A549 (cell line): ENCODE measurements at places on chromosomes 6 and 20. TPM values are rescaled to one million over a fixed set of nuclear protein-coding genes. Genes with fewer than 3 reads are reported as not detected.
A peak's percentile ranks its signal among the peaks of the same experiment; 100 is the strongest.

DNA sequence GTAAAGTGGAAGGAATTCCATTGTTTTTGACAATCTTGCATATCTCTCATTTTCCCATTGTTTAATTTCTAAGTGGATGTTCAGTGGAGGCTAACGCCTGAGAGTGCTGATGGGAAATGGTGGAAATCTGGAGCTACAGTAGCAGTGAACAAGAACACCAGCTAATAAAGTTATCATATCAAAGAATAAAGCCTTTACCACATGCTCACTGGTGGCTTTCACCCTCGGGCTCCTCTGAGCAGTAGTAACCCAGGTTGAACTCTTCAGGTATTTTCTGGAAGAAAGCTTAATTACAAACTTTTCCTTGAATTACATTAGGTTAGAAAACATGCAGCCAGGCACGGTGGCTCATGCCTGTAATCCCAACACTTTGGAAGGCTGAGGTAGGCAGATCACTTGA lies 10.4 kb upstream of the ACAT2 start:
- DNase-seq = no peak

- no peak for DNase-seq
These were observed 76.7 kb upstream of the ZFP64 start for GRCh38 chr20:52268184-52268749.

DNA sequence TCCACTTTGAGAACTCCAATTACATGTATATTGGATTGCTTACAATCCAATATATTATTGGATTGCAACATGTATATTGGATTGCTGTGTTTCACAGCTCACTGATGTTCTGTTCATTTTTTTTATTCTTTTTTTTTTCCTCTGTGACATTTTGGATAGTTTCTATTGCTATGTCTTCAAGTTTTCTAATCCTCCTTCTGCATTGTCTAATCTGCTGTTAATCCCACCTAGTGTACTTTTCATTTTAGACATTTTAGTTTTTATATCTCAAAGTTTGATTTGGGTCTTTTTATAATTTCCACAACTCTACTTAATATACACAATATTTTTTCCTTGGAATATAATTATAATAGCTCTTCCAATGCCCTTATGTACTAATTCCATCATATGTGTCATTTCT lies 34.5 kb downstream of the CNBD2 start:
- no peak for DNase-seq

DNA sequence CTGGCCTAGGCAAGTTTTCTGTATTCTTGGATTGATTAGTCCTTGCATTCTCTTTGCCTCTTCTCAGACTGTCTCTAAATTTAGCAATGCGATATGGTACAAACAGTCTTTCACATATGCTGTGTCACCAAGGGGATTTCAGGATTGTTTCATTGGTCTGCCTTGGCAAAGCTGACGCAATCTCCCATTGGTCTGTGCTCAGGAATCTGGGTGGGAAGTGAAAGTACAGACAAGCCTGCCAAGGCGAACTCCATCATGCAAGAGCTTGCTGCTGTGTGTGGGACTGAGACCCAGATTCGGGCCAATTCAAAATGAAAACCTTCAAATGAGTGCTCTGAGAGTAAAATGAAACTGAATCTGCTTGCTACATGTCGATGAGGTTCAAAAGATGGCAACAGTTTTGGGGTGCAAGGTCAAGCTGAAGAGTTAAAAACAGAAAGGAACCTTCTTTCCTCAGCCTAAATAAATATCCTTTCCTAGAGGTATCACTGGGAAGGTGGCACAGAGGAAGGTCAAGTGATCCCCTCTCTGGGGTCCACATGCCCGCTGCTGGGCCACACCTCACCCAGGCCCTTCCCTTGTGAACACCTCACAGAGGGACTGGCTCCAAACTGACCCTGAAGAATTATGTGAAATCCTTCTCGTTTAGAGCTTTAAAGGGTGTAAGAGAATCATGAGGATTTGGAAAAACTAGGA lies 198.8 kb upstream of the PREP start:
- DNase-seq = peak; percentile 51

GRCh38 chr6:168280899-168281245 lies 38.7 kb downstream of the DACT2 start:
- DNase-seq = no peak

TSPYL4 gene
- polyA plus RNA-seq = 3.7 to 4.2 TPM (median 3.9 TPM) in 3 replicates

TINAG gene
- 0.04 to 0.16 TPM in 2 of 3 replicates, not detected in the other for polyA plus RNA-seq

RSPH3 gene
- 3.1 to 4.0 TPM (median 3.6 TPM) in 3 replicates for polyA plus RNA-seq

C6orf141 gene
- 29.9 to 34.4 TPM (median 33.2 TPM) in 3 replicates for polyA plus RNA-seq
